Activated naive CD8-positive, alpha-beta T cell treated with anti-CD3 and anti-CD28 coated beads for 36 hours (primary cell): ENCODE measurements at places on chromosomes 5 and 9. TPM values are rescaled to one million over a fixed set of nuclear protein-coding genes. Genes with fewer than 3 reads are reported as not detected.

The SV2C gene
- not detected for total RNA-seq

- no peak for DNase-seq
These were observed 16.6 kb downstream of the POU5F2 start for GRCh38 chr5:93724791-93725190.

DNA sequence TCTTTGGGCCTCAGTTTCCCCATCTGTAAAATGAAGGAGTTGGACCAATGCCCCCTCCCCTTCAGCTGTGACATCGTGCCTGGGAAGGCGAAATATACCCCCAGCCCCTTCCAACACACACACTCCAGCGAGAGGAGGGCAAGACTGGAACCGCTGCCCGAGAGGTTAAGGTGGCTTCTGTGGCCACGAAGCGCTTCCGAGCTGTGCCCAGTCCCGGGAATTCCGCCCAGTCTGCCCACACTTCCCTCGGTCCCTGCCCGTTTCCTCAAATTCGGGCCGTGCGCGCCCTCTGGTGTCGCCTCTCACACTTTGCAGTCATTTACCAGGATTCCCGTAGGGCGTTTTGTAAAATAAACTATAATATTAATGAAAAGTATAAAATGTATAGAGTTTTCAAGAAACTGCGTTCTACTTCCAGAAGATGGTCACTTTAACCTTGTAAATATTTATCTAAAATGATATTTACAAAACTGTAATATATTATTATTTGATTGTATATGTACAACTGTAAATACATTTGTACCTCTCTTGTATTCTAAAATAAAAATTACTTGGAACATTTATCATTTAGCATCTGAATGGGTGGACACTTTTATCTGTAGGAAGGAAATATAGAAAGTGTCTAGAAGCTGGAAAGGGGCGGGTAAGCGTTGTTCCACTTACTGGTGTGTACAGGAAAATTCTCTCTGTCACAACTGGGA is 11.0 kb upstream of the EXOSC2 start:
- DNase-seq, result no peak

DNA sequence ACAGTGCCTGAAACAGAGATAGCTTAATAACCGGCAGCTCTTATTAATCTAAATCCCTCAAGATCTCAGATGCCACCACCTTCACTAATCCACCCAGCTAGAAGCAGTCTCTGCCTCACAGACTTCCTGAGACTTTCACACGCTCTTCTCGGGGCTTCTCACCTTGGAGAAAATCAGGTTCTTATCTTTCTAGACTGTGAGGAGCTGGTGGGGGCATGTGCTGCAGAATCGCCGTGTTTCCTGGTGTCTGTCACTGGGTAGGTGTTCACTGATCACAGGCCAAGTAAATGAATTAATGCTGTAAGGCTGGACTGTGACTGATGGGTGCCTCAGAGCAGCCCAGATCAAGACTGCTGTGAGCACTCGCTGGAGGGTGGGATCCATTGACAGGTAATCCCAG is 101.7 kb downstream of the PSD2 start:
- no peak for DNase-seq

The PCDHAC2 gene
- total RNA-seq, result not detected

The TEX48 gene
- total RNA-seq, result 0.80 TPM

- DNase-seq, result no peak
These were observed 570.7 kb downstream of the CAAP1 start for GRCh38 chr9:26321935-26322334.

- DNase-seq, result no peak
These were observed 5.9 kb downstream of the ALAD start for GRCh38 chr9:113395000-113395861.

- no peak for DNase-seq
These were observed 337.1 kb upstream of the MPDZ start for GRCh38 chr9:13616491-13617035.

DNA sequence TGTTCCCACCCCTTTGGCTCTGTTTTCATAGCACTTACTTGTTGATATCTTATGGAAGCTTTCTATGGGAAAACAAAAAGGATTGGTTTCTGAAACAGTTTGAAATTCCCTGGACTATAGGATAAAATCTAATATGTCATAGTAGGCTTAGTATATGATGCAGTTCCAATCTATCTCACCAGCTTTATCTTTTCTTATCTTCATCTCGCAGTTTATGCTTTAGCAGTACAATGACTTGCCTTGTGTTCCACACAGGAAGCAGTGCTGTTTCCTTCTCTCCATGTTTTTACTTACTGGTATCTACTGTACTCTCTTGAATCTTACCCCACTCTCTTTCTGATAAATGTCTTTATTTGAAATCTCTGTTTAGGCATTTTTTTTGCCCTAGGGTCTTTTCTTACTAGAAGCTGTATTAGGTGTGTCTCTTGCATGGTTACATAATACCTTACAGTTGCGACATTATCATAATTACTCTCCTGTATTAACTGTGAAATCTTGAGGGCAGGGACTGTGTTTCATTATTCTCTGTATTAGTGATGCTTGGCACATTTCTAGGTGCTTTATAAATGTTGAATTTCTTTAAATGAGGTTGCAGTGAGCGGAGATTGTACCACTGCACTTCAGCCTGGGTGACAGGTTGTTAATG is 76.3 kb downstream of the FOCAD start:
- DNase-seq, result no peak

The EPB41L4A gene
- not detected for total RNA-seq

DNA sequence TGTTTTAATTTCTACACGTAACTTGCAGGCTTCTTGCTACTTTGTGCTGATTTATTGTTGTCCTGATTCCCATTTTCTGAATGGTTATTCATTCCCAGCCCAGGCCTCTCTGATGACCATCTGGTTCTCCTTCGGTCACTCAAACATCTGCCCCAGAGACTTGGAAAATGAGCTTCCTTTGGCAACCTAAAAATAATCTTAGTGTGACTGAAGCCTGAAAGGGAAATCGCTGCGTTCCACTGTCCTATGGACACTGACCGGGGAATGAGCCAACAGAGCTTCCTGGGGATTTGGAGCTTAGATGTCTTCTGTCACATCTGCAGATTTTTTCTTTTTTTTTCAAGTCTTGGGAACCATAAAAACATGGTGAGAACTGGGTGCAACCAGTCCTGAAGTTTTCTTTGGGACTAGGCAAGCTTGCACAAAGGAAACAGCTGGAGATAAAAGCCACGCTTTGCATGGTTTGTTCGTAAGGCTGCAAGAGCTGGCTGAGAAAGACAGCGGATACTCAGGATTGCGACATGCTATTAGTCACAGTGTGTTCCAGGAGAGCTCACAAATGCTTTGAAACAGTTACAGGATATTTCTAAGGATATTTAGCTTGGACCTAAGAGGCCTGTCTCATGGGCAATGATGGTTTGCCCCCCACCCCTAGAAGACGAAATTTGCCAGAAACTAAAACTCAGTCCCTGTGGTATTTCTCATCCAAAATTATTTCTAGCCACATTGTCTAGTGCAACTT is 146.2 kb downstream of the GOLPH3 start:
- DNase-seq, result no peak

The PCDHB1 gene
- total RNA-seq, result not detected

DNA sequence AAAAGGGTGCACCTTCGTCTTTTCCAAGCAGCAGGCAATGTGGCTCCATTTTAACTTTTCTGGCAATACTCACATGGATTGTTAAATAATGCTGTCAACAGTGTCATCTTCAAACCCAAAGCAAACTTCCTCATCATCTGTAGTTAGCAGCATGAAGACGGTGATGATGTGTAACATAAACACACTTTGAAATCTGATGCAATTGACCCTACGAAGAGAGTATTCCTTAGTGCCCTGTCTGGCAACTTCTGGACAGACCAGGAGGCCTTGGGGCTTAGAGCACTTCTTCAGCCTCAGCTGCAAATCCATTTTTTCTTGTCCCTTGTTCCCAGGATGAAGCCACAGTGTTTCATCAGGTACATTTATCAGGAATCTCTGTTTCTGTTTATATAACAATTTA is 149.1 kb downstream of the GHR start:
- DNase-seq, result no peak

The OMD gene
- total RNA-seq, result not detected

The C5 gene
- 1.5 TPM for total RNA-seq

DNA sequence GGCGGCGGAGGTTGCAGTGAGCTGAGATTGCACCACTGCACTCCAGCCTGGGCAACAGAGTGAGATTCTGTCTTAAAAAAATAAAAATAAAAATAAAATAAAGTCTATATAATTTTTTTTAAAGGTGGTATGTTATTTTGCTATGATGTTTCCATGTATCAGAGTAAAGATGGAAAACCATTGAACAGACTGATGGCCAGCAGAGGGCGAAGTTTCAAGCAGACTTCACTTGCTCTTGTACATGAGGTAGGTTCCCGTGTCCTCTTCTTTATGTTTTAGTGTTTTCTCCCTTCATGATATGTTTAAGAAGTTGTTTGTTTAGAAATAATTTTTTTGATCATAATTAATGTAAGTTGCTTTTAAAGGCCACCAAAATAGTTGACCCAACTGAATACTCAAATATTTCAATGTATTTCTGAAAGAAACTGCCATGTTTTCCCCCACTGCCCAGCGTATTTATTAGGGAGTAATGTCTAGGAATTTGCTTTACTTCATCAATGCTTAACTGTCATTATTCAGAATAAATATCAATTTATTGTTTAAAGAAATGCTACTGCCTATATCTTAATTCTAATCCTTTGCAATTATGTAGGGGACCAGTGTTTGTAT is 146.4 kb downstream of the HACD4 start:
- DNase-seq, result peak; percentile 31

- no peak for DNase-seq
These were observed 1858.6 kb upstream of the CDH9 start for GRCh38 chr5:28896949-28897348.

DNA sequence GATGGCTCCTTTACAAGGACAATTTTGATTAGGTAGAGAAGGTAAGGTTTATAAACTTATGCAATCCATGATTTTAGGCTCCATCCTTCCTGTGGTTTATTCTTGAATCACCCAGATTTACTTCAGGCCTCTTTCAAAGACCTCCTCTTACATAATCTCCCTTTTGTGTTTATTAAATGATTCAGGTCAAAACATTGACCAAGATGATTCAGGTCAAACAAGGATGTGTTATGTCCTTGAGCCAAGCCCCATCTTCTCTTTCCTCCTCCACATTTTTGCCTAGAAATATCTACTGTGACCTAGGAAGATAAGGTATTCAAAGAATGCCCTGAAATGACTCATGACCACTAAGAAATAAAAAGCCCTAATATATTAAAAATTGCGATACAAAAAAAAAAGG is 31.8 kb upstream of the TLR4 start:
- no peak for DNase-seq

- no peak for DNase-seq
These were observed 20.2 kb upstream of the MTMR12 start for GRCh38 chr5:32332966-32333365.

DNA sequence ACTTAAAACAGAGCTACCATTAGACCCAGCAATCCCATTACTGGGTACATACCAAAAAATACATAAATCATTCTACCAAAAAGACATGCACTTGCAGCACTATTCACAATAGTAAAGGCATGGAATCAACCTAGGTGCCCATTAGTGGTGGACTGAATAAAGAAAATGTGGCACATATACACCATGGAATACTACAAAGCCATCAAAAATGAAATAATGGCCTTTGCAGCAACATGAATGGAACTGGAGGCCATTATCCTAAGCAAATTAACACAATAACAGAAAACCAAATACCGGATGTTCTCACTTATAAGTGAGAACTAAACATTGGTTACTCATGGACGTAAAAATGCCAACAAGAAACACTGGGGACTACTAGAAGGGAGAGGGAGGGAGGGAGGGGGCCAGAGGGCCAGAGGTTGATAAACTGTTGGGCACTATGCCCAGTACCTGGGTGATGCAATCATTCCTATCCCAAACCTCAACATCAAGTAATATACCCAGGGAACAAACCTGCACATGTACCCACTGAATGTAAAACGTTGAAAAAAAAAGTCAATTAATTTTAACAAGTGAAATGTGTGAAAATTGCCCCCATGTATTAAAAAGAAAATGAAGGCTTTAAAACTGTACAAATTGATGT is 24.5 kb upstream of the GPR150 start:
- DNase-seq, result no peak
